Liver (tissue), 10 donors: ENCODE measurements at places on chromosomes 6 and 20. TPM values are rescaled to one million over a fixed set of nuclear protein-coding genes. Genes with fewer than 3 reads are reported as not detected.

Gene KIF13A
- 7.5 TPM for polyA plus RNA-seq

- no peak overlapping the region for H3K4me3 ChIP-seq
- peaks cover 55% of the 10 kb centered on the region for H3K4me1 ChIP-seq
Measured at GRCh38 chr6:119343167-119343566, 6.4 kb downstream of the MAN1A1 start.

GRCh38 chr6:15194453-15194852, 51.4 kb upstream of the JARID2 start:
- no peak overlapping the region for H3K4me3 ChIP-seq
- H3K27me3 ChIP-seq, result no peaks in the 10 kb centered on the region
- no peak overlapping the region for H3K27ac ChIP-seq
- H3K36me3 ChIP-seq, result no peaks in the 10 kb centered on the region
- H3K4me1 ChIP-seq, result no peaks in the 10 kb centered on the region
- no peak for DNase-seq

DNA sequence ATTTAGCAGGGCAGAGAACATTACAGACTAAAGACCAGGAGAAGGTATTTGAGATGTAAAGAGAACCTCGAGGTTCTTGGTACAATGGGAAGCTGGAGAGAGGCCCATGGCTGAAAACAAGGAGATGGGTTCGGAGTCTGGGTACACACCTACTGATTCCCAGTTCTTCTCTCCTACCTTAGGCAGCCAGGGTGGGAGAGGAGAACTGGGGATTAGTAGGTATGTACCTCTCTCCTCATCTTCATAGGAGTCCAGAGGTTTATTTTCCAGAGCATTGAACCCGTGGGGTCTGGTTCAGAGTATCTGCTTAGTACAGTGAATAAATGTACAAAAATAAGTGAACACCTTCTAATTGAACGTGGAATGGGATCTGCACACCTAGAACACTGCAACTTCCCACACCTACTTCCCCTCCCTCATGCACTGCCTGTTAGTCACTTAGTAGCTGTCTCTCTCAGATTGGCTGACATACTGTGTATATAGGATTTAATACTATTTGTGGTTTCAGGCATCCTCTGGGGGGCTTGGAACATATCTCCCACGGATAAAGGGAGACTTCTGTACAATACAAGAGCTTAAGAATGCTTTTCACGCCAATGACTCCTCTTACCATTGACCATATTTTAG, 23.5 kb upstream of the NUP153 start:
- DNase-seq, result no peak
- H3K27me3 ChIP-seq, result no peaks in the 10 kb centered on the region
- no peak overlapping the region for H3K4me3 ChIP-seq
- H3K4me1 ChIP-seq, result no peaks in the 10 kb centered on the region
